ENCODE measurements at places on chromosomes 4 and X.

DNA sequence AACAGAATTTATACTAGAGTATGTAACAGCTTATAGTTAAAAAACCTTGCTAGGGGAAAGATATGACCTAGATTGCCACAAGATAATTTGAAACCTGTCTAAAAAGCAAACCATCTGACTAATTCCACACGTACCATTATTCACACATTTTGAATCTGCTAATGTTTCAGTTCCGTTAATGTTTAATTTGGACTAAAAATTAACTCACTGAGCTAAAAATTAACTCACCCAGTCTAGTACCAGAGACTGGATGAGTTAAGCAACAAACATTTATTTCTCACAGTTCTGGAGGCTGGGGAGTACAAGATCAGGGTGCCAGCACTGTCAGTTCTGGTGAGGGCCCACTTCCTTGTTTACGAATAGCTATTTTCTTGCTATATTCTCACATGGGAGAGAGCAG is 231.5 kb upstream of the DIAPH2 start:
- no peak for DNase-seq

GRCh38 chr4:176090115-176090514 is 24.5 kb downstream of the WDR17 start:
- DNase-seq = no peak

- DNase-seq = no peak
These were observed 158.3 kb downstream of the LDB2 start for GRCh38 chr4:16739997-16740624.

DNA sequence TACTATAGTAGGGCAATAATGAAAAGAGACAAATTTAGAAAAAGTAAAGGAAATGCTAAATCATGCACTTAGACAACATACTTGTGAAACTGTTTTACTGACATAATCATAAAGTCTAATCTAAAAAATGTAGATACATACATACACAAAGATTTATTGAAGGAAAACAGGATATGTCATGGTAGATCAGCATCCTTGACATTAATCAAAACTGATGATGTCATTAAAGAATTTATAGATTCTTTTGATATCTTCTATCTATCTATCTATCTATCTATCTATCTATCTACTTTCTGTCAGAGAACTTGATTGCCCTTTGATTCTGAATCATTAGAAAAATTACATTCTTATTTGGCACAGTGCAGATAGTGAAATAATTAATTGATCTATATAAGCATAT is 311.3 kb downstream of the CCSER1 start:
- no peak for DNase-seq

DNA sequence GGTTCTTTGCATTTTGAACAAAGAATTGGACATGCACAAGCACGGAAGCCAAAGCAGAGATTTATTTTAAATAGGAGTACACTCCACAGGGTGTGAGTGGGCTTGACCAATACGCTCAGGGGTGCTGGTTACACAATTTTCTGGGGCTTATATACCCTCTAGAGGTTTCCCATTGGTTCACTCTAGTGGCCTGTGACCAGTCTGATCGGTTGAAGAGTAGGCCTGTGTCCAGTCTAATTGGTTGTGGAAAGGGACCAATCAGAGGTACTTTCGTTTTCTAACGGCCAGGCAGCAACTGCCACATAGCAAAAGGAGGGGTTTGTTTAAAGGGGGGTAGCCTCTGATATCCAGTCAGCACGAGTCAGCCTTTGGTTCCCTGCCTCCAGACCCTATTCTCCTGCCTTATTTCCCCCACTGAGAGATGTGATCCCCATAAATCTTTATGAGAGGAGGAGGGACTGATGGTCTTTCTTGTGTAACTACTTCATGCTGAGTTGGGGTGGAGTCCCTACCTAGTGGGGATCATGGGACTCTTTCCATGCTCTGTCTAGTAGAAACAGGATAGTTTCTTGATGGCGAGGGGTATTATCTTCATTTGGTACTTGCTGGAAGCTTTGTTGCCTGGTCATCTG is 11.3 kb upstream of the AREG start:
- no peak for DNase-seq

DNA sequence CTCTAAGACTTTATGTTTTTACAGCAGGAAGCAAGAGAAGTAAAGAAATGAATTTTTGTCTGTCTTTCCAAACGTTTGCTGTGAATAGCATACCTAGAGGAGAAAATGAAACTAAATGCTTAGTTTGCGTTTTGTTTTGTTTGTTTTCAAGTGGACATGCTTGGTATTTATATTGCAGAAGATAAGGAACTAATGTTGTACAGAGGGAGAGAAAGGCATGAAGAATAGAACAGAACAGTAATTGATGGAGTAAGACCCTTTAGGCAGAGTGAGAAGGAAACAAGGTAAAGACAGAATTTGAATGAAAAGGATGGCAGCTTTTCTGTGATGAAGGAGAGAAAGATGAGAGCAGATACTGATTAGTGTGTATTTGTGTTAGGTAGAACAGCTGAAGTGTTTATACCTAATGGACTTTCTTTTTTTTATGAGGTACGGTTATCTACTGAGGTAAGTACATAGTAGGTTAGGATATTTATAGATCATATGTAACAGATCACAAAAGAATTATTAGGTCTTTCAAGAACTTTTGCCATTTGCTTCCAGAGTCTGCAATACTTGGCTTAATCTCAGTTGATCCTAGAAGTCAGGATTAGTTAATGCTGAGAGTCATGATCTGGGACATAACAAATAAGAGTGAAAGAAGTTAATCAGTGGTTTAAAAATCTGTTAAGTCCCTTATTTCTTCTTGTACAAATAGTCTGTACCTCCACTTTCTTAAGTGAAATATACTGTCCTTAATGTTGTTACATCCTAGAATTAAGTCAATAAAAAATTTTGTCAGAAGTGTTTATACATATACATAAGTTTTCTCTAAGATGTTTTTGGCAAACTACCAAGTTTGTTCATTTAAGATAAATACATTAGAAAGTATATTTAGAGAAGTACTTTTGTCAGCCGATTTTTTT is 36.8 kb downstream of the FABP2 start:
- DNase-seq = no peak

DNA sequence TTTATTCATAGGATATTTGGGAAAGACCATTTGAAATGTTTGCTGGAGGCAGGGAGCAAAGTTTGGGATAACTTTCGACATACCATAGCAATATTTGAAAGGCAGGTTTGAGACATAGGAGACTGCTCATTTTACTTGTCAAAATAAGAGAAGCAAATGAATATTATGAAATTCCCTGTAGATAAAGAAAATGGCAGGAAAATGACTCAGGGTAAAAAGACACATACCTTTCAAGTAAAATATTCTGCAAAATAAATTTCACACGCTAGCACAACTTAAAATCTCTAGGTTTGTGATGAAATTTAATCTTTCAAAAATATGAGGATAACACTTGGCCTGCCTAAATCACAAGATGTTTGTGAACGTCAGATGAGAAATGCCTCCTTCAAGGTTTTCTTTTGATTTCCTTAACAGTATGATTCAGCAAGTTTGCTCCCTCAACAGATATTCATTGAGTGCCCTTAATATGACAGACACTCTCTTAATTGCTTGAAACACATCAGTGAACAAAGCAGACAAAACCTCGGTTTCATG is 6.6 kb downstream of the TMEM156 start:
- no peak for DNase-seq

DNA sequence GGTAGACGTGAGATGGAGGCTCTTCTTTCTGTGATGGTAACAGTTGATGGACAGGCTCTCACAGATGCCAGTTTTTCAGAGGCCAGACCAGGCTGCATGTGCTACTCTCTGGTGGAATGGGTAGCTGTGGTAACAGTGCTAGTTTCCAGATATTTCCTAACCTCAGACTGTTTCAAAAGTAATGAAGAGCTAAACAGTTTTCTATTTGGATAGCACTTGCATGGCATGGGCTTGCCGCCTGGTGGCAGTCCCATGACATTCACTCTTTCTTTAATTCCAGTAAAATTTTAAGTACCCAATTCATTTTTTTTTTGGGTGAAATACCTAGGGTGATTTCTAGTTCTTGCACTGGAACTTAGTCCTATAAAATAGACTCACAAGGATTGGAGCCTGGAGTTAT is 220.2 kb upstream of the MAD2L1 start:
- DNase-seq = no peak

DNA sequence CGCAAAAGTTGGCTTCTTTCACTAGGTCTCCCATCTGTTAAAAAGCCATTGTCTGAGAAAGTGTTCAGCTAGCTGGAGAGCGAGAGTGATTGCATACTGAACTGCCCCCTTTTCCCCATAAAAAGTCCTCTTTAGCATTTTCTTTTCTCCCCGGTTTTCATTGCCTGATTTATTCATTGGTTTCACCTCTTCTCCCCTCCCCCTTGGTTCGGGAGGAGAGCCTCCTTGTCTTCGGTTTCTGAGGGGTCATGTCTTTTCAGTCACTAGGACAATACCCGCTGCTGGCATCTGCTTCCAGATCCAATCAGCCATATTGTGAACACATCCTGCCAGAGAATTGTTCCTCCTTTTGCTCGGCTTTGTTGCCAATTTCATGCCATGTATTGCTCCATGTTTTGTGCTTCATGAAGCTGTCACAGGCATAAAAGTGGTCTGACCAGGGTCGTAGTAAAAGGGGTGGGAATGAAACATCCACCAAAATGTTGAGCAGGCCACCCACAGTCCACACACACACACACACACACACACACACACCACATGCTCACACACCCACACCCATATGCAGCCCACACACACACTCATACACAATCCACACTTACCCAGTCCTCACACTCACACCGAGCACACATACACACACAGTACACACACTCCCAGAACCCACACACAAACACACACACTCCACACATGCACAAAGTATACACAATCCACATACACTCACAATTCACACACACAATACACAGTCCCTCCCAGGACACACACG is 136.0 kb downstream of the NKX6-1 start:
- DNase-seq = no peak

DNA sequence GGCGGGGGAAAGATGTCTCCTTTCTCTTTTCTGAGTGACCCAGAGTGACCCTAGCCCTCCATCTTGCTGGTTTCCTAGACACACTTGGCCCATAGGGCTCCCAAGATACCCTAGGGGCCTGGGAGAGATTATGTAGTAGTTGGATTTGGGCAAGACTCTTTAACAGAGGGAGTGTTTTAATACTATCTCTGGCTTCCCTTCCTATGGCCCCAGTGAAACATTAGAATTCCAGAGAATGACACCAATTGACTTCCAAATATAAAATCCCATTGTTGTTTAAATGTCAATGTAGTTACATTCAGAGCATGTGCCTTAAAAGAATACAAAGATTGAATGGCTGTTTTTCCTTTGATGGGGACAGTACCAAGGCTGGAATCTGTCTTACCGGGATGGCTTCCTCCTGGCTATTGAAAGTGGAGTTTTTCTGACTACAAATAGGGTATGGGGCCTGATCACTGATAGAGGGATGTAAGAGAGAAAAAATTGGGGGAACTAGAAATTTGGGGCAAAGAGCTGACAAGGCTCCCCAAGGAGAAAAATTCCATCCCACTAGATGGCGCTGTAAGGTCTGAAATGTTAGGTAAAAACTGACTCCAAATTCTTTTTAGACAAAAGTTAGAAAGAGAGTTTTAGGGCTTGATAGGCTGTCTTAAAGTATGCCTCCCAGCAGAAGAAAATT is 10.7 kb downstream of the TENT5D start:
- DNase-seq = no peak

GRCh38 chr4:129738175-129738574 is 642.2 kb downstream of the C4orf33 start:
- no peak for DNase-seq

- DNase-seq = no peak
These were observed 625.6 kb downstream of the BCOR start for GRCh38 chrX:39472161-39472560.

DNA sequence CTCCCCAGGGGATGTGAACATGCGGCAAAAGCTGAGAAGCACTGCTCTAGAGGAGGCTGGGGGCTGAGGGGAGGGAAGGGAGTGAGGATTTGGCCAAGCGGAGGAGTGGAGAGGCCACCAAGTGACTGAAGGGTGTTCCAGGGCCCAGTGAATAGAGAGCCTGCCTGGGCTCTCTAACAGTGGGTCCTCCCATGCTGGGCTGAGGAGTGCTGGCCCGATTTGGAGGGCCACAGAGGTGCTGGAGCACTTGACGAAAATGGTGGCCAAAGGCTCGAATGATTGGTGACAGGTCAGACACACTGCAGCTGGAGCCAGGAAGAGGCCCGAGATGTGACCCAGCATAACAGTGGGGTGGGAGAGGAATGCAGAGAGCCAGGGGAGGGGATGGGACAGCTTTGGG is 37.5 kb upstream of the MAP3K15 start:
- no peak for DNase-seq

DNA sequence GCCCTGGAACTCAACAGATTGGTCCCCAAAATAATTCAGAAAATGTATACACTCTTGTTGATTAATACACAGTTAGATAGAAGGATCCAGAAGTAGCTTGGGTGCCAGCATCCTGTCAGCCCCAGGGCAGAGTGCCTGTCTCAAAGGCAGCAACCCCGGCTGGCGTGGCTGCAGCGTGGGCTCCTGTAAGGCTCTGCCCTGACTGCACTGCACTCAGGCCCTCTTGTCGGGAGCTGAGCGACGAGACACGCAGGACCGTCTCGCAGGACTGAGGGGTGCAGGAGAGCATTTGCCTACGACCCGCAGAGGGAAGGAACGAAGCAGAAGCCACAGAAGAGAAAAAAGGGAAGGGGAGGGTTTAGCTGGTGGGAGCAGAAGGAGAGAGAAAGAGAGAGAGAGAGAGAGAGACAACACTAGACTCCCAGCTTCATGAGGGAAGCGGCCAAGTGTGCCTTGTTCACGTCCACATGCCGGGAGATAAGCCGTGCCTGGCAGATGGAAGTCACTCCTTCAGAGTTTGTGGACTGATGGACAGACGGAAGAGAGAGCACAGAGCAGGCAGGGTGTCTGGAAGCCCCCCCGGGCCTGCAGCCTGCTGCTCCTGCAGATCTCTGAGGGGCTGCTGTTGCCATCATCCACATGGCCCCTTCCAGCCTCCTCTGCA is 38.7 kb upstream of the HELT start:
- DNase-seq = no peak

GRCh38 chr4:162450531-162451035 is 286.8 kb upstream of the FSTL5 start:
- no peak for DNase-seq

DNA sequence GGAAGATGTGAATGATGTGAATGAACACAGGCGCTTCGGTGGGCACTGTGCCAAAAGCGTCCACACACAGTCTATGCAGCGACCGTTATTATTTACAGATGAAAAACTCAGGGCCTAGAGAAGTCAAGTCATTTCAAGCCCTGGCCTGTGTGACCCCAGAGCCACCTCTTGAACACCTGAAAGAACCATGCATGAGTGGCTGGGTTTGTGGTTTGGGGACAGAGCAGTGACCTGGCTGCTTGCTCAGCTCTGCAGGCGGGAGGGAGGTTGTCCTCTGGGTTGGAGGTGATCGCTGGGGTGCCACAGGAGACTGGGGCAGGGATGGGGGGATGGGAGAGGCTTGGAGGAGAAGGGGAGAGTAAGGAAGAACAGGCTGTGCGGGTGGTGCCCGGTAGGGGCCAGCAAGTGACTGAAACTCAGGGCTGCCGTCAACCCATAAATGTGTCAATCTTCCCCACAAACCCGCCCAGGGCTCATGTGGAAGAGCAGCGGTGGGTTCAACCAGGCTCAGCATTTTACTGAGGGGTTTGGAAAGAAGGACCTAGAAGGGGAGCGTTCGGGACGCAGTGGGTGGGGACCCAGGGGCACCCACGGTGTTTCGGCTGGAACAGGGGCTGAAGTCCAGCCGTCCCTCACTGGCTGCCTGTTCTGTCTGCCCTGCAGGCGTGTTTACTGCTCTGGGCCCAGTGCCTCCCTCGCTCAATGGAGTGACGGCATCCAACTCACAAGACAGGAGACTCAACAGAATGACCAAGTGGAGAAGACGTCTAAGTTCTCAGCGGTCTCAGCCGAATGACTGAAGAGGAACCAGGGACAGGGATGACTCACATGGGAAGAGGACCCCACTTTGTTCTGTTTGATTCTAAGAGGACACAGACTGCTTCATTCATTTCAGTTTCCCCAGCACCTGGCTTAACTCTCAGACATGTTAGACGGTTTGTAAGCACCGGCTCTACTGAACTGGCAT is 167.8 kb downstream of the AFAP1 start:
- DNase-seq = no peak
